ENCODE measurements at places on chromosomes 11 and 22. TPM values are rescaled to one million over a fixed set of nuclear protein-coding genes. Genes with fewer than 3 reads are reported as not detected.

DNA sequence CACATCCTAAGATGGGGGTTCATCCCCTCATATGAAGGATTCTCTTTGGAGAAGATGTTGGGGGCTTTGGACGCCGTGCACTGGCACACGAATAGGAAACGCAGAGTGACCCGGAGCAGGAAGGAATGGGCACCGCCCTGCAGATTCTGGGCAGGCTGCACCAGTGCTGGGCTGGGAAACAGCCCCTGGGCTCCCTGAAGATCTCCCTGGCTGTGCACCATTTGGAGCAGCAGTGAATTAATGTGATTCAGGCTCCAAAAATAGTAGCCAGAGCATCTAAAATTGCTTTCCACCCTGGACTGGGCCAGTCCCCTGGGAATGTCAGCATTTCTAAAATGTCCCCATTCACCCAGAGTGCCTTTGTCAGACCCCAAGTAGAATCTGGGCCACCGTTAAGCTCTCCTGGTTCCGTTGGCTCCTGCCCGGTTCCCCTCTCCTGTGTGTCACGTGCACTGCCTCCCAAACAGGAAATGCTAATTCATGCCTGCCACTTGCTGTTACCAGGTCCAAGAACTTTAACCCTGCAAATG lies 18.6 kb downstream of the IRAG1 start:
- no peak for DNase-seq

GRCh38 chr11:97893612-97894011 lies 1127.1 kb upstream of the CNTN5 start:
- DNase-seq, result no peak

- no peak for DNase-seq
Observed at GRCh38 chr11:75159151-75159953, 8.4 kb downstream of the SLCO2B1 start.

LIF gene
- 0.63 TPM for total RNA-seq

DNA sequence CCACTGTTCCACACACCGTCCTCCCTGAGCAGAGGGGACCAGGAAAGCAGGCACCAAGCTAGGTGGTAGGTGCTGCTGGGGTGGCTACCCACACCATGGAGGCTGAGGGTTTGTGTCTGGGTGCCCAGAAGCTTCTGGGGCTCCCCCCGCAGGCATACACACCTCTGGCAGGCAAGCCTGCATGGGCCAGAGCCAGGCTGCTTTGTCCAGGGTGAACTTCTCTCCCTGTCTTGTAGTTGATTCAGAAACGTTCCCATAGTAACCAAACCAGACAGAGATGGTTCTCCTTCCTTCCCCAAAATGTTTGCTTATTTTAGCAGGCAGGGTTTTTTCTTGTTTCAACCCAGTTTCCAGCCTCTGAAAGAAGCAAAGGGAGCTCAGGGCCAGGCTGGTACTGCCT lies 40.9 kb upstream of the SUSD2 start:
- no peak for DNase-seq

SCUBE2 gene
- 0.73 TPM for total RNA-seq

KREMEN1 gene
- 0.60 TPM for total RNA-seq

NPAS4 gene
- total RNA-seq, result not detected
